ENCODE measurements at places on chromosomes 2 and 18.

GRCh38 chr2:2831633-2832032 is 500.6 kb upstream of the MYT1L start:
- peak; percentile 73 for DNase-seq

- no peak for DNase-seq
Measured at GRCh38 chr2:210548878-210549384, 7.5 kb upstream of the CPS1 start.

DNA sequence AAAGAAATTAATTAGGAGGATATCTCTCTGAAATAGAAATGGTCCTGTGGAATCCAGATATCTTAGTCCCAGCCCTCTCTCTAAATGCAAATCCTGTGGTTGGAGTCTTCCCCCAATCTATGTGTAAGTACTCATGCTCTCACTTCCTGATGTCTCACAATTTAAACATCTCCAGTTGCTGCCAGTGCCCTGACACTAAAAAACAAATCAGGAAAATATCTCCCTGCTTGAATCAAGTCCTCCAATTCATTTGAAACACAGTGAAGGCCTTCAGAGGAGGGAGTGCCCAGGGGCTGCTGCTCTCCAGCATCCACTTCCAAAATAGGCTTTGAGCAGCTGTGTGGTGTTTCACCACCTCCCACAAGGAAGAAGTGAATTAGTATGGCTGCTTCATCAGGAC is 413.8 kb downstream of the RAD51AP2 start:
- DNase-seq: no peak

DNA sequence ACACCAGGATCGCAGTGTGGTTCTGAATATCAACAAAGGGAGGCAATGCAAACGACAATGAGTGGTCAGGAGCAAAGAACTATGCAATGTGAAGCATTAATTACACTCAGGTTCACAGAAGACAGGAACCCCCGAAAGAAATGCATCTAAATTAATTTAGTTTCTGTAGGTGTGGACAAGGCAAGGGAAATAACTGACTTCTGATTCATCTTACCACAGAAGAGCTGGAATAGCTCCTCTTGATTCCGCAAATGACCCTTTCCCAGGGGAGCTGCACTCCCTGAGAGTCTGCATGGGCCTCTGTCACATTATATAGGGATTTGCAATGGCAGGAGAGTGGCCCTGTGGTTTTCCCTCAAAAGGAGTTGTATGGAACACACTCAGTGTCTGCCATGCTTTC is 263.9 kb upstream of the APCDD1 start:
- DNase-seq: no peak

- DNase-seq: no peak
Measured at GRCh38 chr2:177098001-177098613, 114.5 kb upstream of the HNRNPA3 start.

DNA sequence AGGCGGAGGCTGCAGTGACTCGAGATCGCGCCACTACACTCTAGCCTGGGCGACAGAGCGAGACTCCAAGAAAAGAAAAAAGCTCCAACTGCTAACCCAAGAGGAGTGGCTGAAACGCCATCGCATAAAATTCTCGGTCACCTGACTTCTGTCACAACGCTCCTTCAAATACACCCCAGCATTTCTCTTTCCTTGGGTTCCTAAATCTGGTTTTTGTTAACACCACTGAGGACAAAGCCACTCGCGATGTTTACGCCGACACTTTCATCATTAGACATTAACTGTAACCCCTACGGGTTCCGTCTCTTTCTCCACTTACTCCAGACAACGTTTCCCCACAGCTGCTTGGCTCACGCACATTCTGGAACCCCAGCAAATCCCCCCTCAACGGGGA is 679 bp downstream of the CLK1 start:
- no peak for DNase-seq

DNA sequence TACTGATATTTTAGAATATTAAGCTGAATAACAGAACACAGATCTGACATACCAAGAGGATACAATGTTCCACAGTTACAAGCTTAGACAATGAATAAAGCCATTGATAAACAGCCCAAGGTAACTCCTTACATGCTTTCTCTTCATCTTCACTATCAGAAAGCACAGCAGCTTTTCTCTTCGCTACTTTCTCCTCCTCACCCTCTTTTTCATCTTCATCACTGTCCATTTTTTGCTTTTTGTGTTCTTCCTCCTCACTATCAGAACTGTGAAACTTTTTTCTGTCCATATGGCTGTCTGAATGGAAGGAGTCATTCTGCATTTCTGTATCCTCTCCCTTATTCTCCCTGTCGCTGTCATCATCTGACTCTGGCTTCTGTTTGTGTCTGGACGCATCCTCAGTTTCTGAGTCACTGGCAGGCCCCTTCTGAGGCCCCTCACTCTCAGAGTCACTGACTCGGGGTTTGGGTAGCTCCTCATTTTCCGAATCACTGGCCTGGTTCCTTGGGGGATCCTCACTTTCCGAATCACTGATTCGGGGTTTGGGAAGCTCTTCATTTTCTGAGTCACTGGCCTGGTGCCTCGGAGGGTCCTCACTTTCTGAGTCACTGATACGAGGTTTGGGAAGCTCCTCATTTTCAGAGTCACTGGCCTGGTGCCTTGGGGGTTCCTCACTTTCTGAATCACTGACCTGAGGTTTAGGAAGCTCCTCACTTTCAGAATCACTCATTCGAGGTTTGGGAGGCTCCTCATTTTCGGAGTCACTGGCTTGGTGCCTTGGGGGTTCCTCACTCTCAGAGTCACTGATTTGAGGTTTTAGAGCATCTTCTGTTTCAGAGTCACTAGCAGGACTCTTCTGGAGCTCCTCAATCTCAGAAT is 21.5 kb downstream of the IWS1 start:
- DNase-seq: no peak

DNA sequence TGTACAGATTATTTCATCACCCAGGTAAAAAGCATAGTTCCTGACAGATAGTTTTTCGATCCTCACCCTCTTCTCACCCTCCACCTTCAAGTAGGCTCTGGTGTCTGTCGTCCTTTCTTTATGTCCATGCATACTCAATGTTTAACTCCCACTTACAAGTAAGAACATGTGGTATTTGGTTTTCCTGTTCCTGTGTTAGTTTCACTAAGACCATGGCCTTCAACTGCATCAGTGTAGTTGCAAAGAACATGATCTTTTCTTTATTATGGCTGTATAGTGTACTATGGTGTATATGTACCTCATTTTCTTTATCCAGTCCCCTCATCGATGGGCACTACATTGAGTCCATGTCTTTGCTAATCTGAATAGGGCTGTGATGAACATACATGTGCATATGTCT is 184.2 kb downstream of the KCNJ3 start:
- no peak for DNase-seq

DNA sequence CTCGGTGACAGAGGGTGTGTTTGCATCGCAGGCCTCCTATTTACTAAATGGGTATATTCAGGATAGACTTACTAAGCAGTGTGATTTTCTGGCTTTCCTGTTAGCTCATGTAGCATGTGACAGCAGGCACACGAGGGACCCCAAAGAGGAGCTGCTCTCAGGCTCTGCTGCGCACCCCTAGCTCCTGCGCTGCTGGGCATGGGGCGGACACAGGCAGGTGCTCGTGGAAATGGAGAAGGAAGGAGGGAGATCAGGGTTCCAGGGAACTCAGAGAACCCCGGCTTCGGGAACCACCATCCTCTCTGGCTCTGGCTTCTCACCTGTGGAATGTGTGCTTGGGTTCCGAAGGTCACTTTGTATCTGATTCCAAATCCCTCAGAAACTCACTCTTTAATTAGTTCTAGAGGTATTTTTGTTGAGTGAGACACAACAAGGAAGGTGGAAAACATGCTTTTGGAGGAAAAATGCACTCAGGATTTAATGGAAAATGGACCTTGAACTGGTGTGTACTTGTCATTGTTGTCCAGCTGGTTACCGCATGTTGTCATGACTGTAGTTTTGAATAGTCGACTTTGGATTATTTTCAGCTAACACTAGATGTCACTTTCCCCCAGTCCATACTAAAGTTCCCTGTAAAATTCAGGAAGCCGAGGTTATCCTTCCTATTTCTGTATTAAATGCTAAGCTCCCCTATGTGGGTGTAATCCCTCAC is 3.5 kb downstream of the SNTG2 start:
- DNase-seq: no peak

DNA sequence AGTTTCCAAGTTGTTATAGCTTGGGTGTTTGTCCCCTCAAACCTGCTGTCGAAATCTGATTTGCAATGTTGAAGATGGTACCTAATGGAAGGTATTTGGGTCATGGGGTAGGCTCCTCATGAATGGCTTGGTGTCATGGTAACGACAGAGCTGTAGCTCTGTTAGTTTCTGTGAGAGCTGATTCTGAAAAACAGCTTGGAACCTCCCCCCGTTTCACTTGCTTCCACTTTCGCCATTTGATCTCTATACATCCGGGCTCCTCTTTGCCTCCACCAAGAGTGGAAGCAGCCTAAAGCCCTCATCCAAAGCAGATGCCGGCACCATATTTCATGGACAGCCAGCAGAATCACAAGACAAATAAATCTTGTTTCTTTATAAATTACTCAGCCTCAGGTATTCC is 1035.1 kb upstream of the SLC39A10 start:
- DNase-seq: no peak

DNA sequence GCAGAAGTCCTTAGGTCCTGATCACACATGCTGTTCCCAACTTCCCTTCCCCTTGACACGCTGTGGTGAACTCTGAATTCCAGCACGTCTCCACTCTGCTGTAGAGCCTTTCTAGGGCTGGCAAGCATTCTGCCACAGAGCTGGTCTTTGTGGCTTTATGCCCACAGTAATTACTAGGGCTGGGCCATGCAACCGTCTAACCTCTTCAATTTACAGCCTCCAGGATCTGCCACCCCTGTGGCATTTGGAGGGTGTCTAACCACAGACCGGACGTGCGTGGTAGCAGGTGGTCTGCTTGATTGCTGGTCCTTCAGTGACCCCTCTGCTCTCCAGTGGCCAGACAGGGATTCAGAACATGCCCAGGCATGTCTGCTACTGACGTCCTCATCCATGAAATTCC is 43.1 kb upstream of the TGFA start:
- no peak for DNase-seq

DNA sequence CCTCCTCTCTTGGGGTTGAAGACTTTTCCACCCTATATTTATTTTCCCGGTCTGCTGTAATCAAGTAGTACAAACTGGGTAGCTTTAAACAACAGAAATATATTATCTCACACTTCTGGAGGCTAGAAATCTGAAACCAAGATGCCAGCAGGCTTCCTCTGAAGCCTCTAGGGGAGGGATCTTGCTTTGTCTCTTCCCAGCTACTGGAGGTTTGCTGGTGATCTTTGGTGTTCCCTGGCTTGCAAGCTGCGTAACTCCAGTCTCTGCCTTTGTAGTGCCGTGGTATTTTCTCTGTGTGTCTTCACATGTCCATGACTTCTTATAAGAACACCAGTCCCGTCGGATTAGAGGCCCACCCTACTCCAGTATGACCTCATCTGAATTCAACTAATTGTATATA is 44.4 kb downstream of the MYO3B start:
- DNase-seq: no peak

DNA sequence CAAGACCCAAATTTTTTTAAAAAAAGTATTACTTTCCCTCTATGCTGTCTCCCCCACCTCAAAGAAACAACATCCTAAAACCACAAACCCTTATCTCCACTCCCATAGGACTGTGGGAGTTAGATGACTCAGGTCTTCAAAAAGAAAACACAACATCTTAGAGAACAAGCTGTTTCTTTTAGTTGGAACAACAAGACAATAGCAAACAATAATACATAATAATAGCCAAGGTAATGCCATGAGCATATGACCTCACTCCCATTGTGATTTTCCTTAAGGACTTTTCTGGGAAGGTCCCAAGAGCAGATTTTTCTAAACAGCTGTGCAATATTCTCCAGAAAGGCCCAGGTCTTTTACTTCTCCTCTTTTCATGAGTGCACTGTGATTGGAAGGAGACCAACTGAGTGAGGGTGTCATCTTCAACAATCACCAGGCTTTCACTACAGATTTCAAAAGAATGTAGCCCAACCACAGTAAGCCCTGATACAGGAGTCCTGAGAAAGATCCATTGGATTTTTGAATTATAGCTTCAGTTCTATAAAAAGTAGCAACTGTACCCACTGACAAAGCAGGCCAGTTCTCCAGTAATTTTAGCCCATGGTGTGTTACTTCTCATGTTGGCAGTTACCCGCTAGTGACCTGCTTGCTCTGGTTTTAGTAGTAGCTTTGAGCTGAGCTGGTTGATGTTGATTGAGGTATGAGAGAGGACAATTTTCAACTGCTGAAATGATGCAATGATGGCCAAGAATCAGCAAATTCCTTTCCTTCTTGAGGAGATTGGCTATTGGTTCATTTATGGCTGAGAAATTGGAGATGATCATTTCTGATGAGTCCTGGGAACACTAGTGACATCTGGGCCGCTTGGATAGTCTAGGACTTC is 144.5 kb upstream of the TCF4 start:
- DNase-seq: no peak

DNA sequence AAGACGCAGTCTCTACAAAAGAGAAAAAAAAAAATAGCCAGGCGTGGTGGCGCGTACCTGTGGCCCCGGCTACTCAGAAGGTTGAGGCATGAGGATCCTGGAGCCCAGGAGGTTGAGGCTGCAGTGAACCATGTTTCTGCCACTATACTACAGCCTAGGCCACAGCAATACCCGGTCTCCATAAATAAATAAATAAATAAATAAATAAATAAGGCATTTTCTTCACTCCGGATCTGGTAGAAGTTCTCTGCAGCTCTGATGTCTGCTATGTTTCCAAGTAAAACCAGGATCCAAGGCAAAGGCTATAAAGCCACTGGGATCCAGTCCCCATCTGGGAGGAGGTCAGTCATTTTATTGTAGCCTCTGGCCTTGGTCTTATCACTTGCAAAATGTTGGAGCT is 15.5 kb downstream of the NFE2L2 start:
- DNase-seq: no peak

DNA sequence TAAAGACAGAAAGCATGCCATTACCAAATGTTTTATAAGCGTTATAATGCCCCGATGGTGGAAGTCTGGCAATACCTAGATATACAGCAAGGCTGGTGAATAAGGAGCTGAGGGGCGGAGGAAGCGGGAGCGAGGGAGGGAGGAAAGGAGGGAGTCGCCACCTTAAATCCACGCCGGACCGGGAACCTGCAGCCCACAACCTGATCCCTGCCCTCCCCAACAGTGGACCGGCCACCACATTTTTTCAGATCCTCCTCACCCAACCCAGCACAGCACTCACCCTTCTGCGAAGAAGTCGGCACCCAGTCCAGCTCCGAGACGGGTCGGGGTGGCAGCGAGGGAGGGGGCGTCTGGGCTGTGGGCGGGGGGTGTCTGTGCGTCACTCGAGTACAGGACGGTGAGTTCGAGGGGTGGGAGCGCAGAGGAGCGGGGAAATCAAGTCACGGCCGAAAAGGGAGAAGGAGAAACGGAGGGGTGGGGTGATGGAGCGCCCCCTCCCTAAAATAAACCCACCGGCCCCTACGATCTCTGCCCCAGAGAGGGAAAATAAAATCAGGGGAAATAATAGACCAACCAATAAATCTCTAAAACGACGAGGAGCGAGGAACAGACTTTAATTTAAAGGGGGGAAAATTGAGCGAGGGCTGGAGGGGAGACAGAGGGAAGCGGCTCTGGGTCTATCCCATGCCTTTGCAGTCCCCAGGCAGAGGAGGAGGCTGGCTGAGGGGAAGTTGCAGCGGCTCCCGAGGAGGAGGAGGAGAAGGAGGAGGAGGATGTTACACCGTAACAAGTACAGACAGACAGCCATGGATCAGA is 96.5 kb upstream of the SERTAD2 start:
- DNase-seq: peak; percentile 68
